ENCODE measurements at places on chromosomes 1 and 21.

DNA sequence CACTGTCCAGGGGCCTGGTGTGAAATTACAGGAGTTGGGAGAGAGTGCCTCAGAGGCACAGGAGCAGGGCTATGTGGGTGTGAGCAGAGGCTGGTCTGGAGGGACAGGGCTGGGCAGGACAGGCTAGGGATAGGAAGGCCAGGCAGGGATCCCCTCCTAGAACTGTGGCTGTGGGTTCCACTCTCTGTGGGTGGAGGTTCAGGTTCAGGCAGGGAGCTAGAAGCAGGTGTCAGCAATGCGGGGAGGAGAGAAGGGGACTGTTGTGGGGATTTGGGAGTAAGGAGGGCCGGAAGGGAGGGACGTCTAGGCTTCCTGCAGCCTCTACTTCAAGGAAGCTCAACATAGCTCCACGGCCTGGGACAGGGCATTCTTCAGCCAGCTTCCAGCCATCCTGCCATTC is 8.3 kb upstream of the GPR61 start:
- DNase-seq: no peak

DNA sequence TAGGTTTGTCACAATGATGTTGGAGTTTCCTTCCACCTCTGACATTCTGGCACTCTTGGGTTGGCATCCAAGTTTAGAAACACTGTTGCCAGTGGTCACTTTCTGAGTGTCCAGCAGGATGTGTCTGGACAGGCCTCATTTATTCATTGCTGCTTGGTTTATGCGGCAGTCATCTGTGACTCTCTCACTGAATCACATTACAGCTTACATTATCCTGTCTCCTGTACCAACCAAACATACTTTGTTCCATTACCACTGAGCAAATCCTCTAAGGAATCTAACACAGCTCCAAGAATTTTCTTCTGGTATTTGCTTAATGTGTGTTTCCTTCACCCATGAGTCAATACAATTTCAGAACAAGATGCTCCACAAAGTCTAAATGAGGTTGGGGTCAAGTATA is 19.9 kb downstream of the SGIP1 start:
- no peak for DNase-seq

DNA sequence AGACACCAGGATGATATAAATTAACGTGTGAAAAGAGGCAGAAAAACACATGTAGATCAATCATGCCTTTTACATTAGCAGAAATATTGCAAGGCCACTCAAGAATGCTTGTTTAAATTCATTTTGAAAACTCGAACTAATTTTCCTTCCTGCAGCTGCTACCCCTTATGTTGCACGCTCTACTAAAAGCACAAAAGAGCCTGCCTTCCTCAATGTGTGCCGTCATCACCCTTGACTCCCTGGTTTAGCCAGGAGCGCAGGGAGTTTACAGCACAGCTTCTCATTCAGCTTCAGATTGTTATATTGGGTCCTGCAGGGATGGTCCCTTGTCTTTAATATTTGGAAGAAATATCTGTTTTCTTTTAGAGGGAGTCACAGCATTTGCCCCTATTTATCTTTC is 10.1 kb upstream of the ST6GALNAC5 start:
- no peak for DNase-seq

GRCh38 chr1:41894808-41895483 is 23.8 kb downstream of the HIVEP3 start:
- no peak for DNase-seq

GRCh38 chr1:199020904-199021303 is 382.1 kb downstream of the PTPRC start:
- DNase-seq: no peak

DNA sequence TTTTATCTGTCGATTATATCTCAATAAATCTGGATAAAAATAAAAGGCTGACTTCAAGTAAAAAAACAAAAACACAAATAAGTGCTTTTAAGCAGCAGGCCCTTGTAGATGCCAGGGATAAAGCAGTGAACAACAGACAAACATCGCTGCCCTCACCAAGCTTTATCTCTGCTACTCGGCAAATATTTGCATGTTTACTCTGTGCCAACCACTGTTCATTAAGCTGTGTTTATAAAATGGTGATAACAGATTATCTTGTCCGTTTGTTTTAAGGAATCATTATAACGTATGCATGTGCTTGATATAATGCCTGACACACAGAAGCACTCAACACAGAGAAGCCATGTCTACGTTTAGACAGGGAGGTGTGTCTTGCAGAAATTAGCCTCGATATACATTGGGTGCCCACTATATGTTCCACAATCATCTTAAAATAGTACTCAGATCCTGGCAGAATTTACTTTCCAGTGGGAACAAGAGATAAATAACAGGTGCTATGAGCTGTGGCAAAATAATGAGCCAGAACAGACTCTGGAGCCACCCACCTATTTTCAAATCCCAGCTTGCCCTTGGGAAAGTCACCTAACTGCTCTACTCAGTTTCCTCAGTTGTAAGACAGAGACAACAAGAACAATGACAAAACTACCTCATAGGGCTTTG is 47.2 kb downstream of the TRIT1 start:
- no peak for DNase-seq

GRCh38 chr1:87103074-87103473 is 188.6 kb downstream of the HS2ST1 start:
- peak; percentile 12 for DNase-seq

GRCh38 chr1:223020770-223021169 is 122.3 kb downstream of the TLR5 start:
- no peak for DNase-seq

- no peak for DNase-seq
Observed at GRCh38 chr1:95733031-95733430, 499.0 kb downstream of the RWDD3 start.

DNA sequence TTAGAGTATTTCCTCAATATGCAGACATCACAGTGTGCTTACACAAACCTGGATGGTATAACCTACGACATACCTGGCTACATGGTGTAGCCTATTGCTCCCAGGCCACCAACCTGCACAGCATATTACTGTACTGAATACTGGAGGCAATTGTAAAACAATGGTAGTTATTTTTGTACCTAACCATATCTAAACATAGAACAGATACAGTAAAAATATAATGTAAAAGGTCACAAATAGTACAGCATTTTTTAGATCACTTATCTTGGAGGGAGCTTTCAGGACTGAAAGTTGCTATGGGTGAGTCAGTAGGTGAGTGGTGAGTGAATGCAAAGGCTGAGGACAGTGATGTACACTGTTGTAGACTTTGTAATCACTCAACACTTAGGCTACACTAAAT is 492.3 kb downstream of the MRPL39 start:
- DNase-seq: no peak

GRCh38 chr1:18805925-18806849 is 53.3 kb downstream of the TAS1R2 start:
- no peak for DNase-seq

DNA sequence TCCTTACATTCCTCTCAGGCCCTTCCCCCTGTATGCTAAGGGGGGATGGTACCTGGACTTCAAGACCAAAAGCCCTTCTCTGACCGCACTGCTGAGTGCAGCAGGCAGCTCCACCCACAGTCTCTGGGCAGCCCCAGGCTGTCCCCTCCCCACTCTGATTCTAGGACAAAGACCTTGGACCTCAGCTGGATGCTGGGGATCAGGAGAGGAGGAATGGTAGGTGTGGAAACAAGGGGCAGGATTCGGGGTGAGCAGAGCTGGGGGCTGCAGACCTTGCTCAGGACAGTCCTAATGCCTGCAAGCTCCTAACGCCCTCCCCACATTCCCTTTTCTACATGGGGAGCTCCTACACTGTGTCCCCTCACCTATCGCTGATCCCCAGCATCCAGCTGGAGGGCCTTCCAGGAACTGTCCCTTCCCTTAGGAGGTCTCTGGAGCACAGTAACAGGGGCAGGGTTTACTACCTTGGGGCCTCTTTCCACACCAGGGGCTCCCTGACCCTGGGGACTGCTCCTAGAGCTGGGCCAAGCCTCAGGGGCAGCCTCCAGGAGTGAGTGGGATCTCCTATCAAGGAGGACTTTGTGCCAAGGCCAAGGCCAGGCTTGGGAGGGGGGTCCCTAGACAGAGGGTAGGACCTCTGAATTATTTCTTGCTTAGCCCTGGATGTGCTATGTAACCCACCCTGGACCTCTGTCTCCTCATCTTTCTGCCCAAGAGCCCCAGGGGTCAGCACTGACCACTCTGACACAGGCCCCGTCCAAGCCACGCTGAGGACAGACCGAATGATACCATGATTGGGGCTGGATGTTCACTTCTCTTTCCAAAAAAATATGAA is 5.6 kb downstream of the CLDN19 start:
- DNase-seq: peak; percentile 16

DNA sequence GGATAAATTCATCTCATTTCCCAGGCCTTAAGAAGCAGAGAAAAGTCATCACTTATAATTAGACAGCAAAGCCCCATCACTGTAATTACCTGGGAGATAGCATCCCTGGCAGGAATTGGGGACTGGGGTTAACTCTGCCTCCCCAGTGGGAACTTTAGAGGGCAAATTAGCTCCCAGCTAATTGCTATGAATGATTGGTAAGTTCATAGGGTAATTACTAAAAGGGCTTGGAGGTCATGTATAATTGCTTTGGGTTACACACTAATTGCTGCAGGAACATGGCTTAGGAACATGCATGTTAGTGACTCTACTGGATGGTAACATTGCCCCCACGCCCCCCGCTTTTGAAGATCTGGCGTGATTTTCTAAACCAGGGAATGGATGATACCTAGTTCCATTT is 64.8 kb downstream of the UBE2T start:
- no peak for DNase-seq

DNA sequence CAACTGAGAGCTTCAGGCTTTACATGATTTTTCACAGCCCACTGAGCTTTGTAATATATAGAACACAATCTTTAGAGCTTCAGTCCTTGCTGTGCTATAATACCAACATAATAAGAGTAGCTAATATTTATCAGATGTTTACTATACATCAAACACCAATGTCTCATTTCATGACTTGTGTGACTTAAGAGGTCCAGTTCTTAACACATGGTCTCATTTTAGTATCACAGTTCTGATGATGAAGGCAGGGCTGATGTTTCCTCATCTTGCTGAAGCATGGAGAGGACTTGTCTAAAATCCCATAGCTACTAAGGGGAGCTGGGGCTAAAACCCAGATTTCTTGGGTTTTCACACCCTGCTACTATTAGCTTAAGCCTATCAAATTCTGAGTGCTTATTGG is 5.5 kb downstream of the MTR start:
- no peak for DNase-seq

GRCh38 chr21:38984982-38985567 is 179.3 kb downstream of the ETS2 start:
- no peak for DNase-seq

- no peak for DNase-seq
Observed at GRCh38 chr1:160137216-160137862, 14.1 kb upstream of the ATP1A4 start.

DNA sequence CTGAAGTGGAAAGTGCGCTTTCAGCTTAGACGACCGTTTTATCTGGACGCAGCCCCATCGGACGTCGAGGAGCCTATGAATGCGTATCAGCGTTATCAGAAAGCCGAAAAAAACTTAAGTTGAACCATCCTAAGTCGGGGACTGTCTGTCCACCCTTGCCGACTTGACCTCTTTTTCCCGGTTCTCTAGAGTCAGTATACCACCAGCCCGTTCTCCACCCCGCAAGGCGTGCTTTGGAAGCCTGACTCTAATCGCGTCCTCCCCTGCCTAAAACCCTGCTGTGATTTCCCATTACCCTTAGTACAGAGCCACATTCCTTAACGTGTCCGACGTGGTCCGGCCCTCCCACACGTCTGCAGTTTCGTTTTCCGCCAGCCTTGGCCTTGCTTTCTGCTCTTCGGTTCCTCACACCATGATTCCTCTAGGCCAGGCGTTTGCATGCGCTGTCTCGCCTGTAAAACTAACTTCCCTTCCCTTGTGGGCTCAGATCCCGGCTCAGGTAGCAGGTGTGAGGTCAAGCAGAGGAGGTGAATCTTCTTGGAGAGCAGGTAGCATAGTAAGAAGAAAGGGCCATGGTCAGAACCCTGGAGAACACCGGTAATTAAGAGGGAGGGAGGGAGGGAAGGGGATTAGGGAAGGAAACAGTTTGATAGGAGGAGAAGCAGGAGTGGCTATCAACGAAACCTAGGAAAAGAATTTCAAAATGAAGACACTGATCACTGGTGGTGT is 865 bp downstream of the ADPRS start:
- peak; percentile 46 for DNase-seq

DNA sequence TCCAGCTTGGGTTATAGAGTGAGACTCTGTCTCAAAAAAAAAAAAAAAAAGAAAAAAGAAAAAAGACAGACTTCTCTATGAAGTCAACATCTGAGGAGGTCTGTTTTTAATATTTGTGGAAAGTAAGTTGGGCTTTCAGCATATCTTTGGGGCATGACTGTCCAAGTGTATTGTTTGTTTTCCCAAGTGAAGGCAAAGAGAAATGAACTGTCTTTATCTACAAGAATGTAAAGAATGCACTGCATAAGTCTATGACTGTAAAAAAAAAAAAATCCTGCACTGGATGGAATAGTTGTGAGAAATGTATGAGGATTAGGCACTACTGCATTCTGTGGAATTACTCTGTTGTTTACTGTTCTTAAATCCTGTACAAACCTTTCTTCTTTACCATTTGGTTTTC is 45.6 kb upstream of the TMEM61 start:
- DNase-seq: peak; percentile 14

DNA sequence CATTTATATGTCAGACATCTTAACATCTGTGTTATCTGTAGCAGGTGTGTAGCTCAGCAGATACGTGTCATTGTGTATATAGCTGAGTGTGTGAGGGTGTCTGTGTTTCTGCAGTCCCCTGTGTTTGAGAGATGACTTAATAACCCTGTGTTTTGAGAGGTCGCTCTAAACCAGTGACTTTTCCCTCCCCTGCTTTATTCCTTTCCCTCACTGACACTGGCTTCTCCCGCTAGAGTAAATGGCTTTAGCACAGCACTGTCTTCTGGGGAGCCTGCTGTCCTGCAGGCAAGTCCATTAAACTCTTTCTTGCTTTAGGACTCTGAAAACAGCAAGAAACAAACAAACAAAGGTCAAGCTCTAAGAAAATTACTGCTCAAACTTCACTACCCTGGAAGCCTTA is 53.0 kb downstream of the VANGL1 start:
- DNase-seq: no peak

- DNase-seq: no peak
Observed at GRCh38 chr1:41957568-41957967, 38.8 kb upstream of the HIVEP3 start.

- DNase-seq: no peak
Observed at GRCh38 chr1:100265562-100265930, 470 bp upstream of the RTCA start.
